H9 (cell line): ENCODE measurements at places on chromosomes 5 and 9. TPM values are rescaled to one million over a fixed set of nuclear protein-coding genes. Genes with fewer than 3 reads are reported as not detected.

GRCh38 chr5:151682751-151683331, 3.9 kb downstream of the SPARC start:
- H3K27me3 ChIP-seq: no peaks in the 10 kb centered on the region
- no peak overlapping the region for H3K27ac ChIP-seq
- peaks cover 5% of the 10 kb centered on the region; the same call in 1 of the 2 replicates for H3K4me1 ChIP-seq
- no peak for DNase-seq
- no peak overlapping the region for H3K4me3 ChIP-seq

- no peaks in the 10 kb centered on the region for H3K36me3 ChIP-seq
- no peak overlapping the region for H3K27ac ChIP-seq
- no peak overlapping the region for H3K4me3 ChIP-seq
- peaks cover 19% of the 10 kb centered on the region for H3K4me1 ChIP-seq
- no peaks in the 10 kb centered on the region for H3K27me3 ChIP-seq
- DNase-seq: peak; percentile 45
These were observed 47.3 kb downstream of the MED27 start for GRCh38 chr9:132032238-132032950.

DNA sequence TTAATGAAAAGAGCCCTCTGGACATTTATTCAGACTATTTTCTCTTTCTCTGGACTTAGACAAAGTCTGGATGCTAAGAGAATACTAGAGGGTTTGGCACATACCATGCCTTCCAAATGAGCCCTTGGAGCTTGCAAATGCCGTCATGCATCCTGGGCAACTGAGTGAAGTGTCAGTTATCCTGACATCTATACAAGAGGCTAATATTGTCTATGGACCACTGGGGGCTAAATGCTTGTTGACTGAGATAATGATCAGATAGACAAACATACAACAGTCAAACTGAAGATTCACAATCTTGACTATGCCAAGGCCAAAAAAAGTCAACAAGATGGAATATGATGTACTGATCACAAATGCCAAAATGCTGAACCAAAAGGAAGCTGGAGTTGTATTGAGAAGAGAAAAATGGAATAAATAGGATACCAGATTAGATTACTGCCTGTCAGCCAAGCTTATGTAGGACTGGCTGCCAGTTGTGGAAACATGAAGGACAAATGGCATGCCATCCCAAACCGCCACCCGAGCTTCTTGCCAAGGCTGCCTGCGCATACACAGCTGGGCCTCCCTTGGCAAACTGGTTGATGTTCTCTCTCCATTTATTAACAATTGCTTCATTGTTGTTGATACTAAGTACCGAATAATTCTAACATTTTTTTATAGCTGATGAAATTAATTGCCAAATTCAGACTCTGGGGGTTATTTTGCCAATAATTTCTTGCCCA, 240.1 kb upstream of the GRAMD2B start:
- no peak overlapping the region for H3K4me3 ChIP-seq
- H3K4me1 ChIP-seq: no peaks in the 10 kb centered on the region; the same call in 1 of the 2 replicates
- DNase-seq: no peak
- H3K27ac ChIP-seq: no peak overlapping the region
- H3K36me3 ChIP-seq: no peaks in the 10 kb centered on the region

GRCh38 chr9:33044677-33045282, 19.7 kb downstream of the DNAJA1 start:
- H3K4me3 ChIP-seq: peak overlapping the region; percentile 83
- 0 out of 2 replicates have a peak, but pooled peaks cover 3% of the 10 kb centered on the region for H3K4me1 ChIP-seq
- H3K27ac ChIP-seq: no peak overlapping the region
- no peaks in the 10 kb centered on the region for H3K27me3 ChIP-seq
- peak; percentile 71 for DNase-seq
- peaks cover 32% of the 10 kb centered on the region for H3K36me3 ChIP-seq

GRCh38 chr9:96121136-96121535, 180.8 kb downstream of the HSD17B3 start:
- DNase-seq: no peak
- H3K4me1 ChIP-seq: no peaks in the 10 kb centered on the region
- no peak overlapping the region for H3K27ac ChIP-seq

DNA sequence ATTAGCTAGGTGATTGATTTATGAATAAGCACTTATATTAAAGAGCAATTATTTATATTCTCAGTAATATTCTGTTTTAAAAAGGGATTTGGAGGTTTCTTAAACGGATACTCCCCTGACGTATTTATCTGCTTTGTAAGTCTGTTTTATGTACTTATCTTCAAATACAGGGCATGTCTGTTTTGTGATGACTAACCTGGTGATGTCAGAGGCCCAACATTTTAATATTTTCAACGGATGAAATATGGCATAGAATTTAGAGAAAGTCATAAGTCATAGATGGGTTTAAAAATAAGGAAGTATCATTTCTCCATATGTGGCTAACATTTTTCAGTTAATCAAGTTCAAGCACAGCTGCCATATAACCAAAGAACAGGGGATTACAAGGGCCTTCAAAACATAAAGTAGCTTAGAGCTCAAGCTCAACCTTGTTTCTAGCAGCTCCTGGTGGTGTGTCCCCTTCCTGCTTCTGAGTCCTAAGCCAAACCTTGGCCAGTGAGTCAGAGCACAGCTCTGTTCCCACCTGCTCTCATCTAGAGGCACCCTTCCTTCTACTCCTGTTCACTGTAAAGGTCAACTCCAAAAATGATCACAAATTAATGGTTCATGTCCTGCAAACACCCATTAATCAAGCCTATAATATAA, 131.4 kb downstream of the OXCT1 start:
- no peaks in the 10 kb centered on the region for H3K27me3 ChIP-seq
- no peak overlapping the region for H3K4me3 ChIP-seq
- DNase-seq: no peak
- H3K36me3 ChIP-seq: peaks cover 21% of the 10 kb centered on the region
- no peak overlapping the region for H3K27ac ChIP-seq

GRCh38 chr9:4618700-4619099, 43.4 kb upstream of the PLPP6 start:
- H3K27ac ChIP-seq: no peak overlapping the region
- H3K27me3 ChIP-seq: no peaks in the 10 kb centered on the region
- no peak overlapping the region for H3K4me3 ChIP-seq
- no peaks in the 10 kb centered on the region for H3K36me3 ChIP-seq

- no peaks in the 10 kb centered on the region for H3K36me3 ChIP-seq
- no peaks in the 10 kb centered on the region for H3K27me3 ChIP-seq
- 0 out of 2 replicates have a peak, but pooled peaks cover 2% of the 10 kb centered on the region for H3K4me1 ChIP-seq
- H3K4me3 ChIP-seq: no peak overlapping the region
These were observed 167.2 kb downstream of the PAX5 start for GRCh38 chr9:36866840-36867239.

GRCh38 chr5:130836729-130837649, 328.1 kb downstream of the HINT1 start:
- H3K4me3 ChIP-seq: no peak overlapping the region
- H3K4me1 ChIP-seq: no peaks in the 10 kb centered on the region
- DNase-seq: no peak
- H3K27me3 ChIP-seq: no peaks in the 10 kb centered on the region

DNA sequence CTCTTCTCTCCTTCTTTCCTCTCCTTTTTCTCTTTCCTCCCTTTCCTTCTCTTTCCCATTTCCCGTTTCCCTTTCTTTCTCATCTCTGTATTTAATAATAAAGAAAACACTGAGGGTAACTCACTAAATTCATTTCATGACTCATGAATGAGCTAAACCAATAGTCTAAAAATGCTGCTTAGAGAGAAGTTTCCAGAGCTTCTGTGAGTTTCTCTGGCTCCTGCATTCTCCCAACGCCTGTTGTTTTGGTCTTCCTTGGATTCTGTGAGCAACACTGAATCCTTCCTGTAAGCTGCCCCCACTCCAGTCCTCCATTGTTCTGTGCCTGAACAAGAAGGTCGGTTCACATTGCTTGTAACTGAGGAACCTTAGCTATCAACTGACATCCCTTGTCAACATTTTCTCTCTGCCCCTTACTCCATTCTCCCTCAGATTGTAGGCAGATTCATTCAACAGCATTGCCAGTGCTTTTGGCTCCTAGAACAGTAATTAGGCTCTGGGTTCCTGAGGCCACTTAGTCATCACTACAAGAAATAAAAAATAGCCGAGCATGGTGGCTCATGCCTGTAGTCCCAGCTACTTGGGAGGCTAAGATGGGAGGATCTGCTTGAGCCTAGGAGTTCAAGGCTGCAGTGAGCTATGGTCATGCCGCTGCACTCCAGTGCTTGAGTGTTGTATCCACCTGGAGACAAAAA, 237.7 kb upstream of the KLF4 start:
- H3K27me3 ChIP-seq: no peaks in the 10 kb centered on the region
- H3K4me3 ChIP-seq: no peak overlapping the region
- no peaks in the 10 kb centered on the region for H3K4me1 ChIP-seq
- no peak overlapping the region for H3K27ac ChIP-seq

- H3K4me3 ChIP-seq: no peak overlapping the region
- H3K36me3 ChIP-seq: no peaks in the 10 kb centered on the region
- no peaks in the 10 kb centered on the region for H3K4me1 ChIP-seq
- H3K27ac ChIP-seq: no peak overlapping the region
These were observed 131.1 kb downstream of the RMI1 start for GRCh38 chr9:84111726-84112125.

Gene PPP1R26
- 34.0 and 38.0 TPM in 2 replicates for total RNA-seq

Gene EPB41L4B
- 18.9 and 19.7 TPM in 2 replicates for total RNA-seq

Gene PCDHA9
- 0.46 and 0.55 TPM in 2 replicates for total RNA-seq

Gene ADRB2
- total RNA-seq: 0.26 TPM in 2 replicates

Gene FOXD4L3
- total RNA-seq: 0.26 TPM in 1 of 2 replicates, not detected in the other

Gene TTC39B
- 8.1 and 8.2 TPM in 2 replicates for total RNA-seq
